ENCODE measurements at places on chromosomes 6 and 20.

DNA sequence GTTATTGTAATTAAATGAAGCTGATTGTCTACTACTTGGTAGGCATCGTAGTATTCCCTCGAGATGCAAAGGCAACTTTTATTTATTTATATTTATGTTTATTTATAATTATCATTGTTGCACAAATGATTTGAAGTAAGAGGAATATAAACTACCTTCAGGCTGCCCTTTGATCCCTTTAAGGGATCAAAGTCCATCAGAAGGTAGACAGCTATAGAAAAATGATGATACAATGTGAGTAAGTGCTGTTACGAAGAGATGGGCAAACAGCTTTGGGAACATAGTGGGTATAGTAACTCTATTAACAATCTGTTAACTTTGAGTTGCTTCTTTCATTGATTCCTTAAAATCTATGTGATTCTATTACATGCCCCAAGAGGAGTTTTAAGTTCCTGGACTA is 512.8 kb upstream of the CITED2 start:
- H3K36me3 ChIP-seq = no peaks in the 10 kb centered on the region
- no peak for DNase-seq
- H3K4me1 ChIP-seq = peaks cover 9% of the 10 kb centered on the region
- no peak overlapping the region for H3K4me3 ChIP-seq

GRCh38 chr20:61986762-61987321 is 78.8 kb downstream of the TAF4 start:
- no peak overlapping the region for H3K27ac ChIP-seq
- no peak for DNase-seq
- no peaks in the 10 kb centered on the region for H3K27me3 ChIP-seq
- no peak overlapping the region for H3K4me3 ChIP-seq
- peaks cover 51% of the 10 kb centered on the region for H3K36me3 ChIP-seq

DNA sequence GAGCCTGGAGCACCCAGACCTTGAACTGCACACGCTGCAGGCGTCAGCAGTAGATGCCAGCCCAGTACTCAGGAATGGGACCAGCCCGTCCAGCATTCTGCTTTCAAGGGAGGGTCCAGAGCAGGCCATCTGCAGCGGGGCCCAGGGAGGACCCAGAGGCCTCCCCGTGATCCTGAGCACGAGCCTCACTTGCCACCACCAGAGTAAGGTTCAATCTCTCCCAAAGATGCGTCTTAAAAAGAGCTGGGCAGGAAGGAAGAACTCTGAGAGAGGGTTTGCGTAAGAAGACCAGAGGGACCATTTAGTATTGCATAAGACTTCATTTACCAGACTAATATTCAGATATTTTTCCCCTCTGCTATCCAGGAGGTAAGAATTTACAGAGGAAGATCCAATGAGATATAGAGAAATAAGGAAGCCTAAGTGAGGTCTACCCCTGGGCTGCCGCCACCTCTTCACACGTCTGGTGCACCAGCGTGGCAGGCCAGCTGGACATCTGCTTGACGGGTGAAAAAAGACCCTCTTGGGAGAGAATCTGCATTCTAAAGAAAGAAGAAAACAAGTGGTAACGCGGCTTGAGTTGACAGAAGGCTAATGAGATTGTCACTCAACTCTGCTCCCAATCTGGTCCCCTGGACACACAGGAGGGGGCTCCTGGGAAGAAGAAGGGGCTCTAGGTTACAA is 107.3 kb downstream of the PRND start:
- H3K4me1 ChIP-seq = peaks cover 4% of the 10 kb centered on the region
- H3K27me3 ChIP-seq = no peaks in the 10 kb centered on the region
- no peak overlapping the region for H3K4me3 ChIP-seq
- DNase-seq = no peak
- H3K36me3 ChIP-seq = peaks cover 14% of the 10 kb centered on the region

- H3K4me1 ChIP-seq = no peaks in the 10 kb centered on the region
- no peak for DNase-seq
- peaks cover 14% of the 10 kb centered on the region for H3K27me3 ChIP-seq
Measured at GRCh38 chr20:51366155-51366886, 176.2 kb downstream of the NFATC2 start.

GRCh38 chr6:142605922-142606485 is 304.2 kb downstream of the ADGRG6 start:
- DNase-seq = no peak
- H3K27me3 ChIP-seq = peaks cover 4% of the 10 kb centered on the region
- H3K36me3 ChIP-seq = no peaks in the 10 kb centered on the region
- peaks cover 7% of the 10 kb centered on the region for H3K4me1 ChIP-seq
- no peak overlapping the region for H3K4me3 ChIP-seq
- no peak overlapping the region for H3K27ac ChIP-seq

GRCh38 chr20:43408848-43409576 is 48.7 kb upstream of the SRSF6 start:
- peaks cover 26% of the 10 kb centered on the region for H3K27me3 ChIP-seq
- no peak for DNase-seq
- no peaks in the 10 kb centered on the region for H3K4me1 ChIP-seq
- H3K36me3 ChIP-seq = peaks cover 3% of the 10 kb centered on the region

DNA sequence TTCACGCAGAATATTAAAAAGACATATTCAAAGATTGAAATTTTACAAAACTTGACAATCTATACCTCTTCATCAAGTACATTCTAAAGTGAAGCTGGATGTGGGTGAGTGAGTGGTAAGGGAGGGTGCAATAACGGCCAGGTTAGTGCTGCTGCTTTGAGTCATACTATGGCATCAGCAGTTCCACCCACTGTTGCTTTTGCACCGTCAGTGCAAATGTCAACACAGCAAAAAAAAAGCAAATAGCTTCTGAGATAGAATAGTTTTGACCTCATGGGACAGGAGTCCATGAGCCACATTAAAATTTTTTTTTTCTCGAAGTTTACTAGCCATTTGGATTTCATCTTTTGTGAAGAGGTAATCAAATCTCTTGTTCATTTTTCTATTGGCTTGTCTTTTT is 31.8 kb downstream of the PSMF1 start:
- no peaks in the 10 kb centered on the region for H3K27me3 ChIP-seq
- peaks cover 7% of the 10 kb centered on the region for H3K4me1 ChIP-seq
- no peak for DNase-seq
- no peak overlapping the region for H3K27ac ChIP-seq

GRCh38 chr6:21914121-21914973 is 320.8 kb downstream of the SOX4 start:
- H3K4me3 ChIP-seq = no peak overlapping the region
- peaks cover 7% of the 10 kb centered on the region for H3K4me1 ChIP-seq
- H3K27me3 ChIP-seq = no peaks in the 10 kb centered on the region
- no peaks in the 10 kb centered on the region for H3K36me3 ChIP-seq
- no peak overlapping the region for H3K27ac ChIP-seq
- DNase-seq = no peak

DNA sequence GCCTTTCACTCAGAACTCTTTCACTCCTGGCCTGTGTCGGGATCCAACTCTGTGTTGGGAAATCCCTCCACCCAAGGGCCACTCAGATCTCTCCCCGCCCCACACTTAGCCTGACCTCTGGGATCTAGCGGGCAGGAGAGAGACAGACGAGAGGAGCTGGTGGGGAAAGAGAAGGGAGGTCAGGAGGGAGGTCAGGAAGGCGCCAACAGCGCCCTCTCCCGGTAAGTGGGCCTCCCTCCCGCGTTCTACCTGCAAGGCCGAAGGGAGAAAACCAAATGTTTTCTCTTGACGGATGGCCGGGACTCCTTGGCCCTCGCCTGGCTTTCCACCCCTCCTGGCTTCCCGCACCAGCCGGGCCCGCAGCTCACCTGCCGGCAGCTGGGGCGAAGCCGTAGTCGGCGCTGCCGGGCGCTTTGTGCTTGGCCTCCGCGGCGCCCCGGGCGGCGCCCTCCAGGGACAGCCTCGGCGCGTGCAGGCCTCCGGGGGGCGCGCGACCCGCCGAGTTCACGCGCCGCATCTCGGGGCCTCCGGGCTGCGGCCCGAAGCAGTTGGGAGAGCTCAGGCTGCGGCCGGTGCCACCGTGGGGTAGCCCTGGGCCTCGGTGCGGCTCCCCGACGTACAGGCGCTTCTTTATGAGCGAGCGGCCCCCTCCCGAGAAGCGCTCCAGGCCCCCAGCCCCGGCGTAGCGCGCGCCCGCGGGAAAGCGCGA is 38.2 kb downstream of the C6orf132 start:
- DNase-seq = peak; percentile 57
- H3K4me3 ChIP-seq = peak overlapping the region; percentile 65
- H3K36me3 ChIP-seq = no peaks in the 10 kb centered on the region
- H3K27me3 ChIP-seq = peaks cover 13% of the 10 kb centered on the region
- peaks cover 4% of the 10 kb centered on the region for H3K4me1 ChIP-seq
- no peak overlapping the region for H3K27ac ChIP-seq

DNA sequence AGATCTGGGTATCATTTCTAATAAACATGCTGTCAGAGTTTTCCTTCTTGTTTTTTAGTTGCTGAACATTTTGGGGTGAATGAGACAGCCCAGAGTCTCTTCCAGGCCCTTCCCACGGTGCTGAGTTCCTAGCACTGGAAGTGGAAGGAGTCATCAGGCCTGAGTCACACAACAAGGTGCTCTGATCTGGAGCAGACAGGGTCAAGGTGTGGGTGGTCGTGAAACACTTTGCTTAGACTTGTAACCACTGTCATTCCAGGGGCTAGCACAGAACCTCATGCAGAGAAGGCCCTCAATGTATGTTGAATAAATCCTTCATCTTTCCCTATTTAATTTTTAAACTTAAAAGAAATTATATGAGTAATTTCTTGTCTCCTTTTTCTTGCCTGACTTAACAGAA is 60.6 kb downstream of the TXLNB start:
- H3K27me3 ChIP-seq = no peaks in the 10 kb centered on the region
- no peak for DNase-seq
- H3K4me1 ChIP-seq = peaks cover 9% of the 10 kb centered on the region
- no peak overlapping the region for H3K4me3 ChIP-seq
- no peak overlapping the region for H3K27ac ChIP-seq

- peaks cover 52% of the 10 kb centered on the region for H3K4me1 ChIP-seq
- H3K36me3 ChIP-seq = no peaks in the 10 kb centered on the region
- DNase-seq = no peak
Measured at GRCh38 chr6:37548067-37548674, 48.5 kb upstream of the CCDC167 start.

DNA sequence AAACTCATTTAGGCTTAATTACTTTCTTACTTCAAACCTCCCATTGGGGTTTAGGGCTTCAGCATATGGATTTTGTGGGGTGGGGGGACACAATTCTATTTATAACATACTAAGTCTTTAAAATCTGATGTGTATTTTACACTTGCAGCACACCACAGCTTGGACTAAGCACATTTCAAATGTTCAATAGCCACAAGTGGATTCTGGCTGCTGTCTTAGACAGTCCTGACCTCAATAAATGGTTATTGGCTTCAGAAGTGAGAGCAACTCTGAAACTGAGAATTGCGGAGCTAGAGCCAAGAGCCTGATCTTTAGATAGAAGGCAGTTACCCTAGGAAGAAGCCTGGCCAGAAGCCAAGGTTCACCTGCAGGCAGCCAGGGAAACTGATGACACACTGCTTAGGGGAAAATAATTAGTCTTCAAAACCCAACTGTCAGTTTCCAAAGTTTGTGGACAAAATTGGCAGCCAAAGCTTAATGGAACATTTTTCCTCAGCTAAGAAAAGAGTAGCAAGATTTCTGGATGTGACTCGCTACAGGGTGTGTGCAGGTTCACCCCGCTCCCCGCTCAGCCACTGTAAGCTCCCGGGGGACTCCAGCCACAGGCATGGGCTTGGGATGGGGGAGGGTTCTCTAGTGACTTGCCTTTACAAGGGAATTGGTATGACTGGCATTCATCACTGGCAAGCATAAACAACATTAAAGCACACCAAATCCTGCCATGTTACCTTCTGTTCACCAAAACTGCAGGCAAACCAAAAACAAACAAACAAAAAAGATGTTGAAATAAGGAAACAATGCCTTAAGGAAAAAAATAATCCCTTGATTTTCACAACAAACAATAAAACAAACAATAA is 219.8 kb downstream of the TFAP2A start:
- H3K27me3 ChIP-seq = no peaks in the 10 kb centered on the region
- no peak overlapping the region for H3K4me3 ChIP-seq
- no peak for DNase-seq
- H3K4me1 ChIP-seq = no peaks in the 10 kb centered on the region

DNA sequence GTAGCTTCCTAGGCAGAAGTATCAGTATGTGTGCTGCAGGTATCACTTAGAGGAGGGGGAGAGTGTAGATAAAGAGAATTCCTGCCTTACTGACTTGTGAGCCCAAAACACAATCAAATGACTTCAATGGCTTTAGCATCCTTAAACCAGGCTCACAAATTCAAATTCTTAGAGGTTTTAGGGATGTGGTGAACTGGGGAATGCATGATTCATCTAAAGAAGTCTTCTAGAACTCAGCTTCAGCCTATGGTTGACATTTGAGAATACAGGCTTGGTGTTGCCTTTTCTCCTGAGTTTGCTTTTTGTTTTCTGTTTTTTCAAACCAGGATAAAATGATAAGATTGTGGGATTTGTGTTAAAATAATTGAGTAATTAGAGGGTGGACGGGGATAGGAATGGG is 14.4 kb downstream of the SNRPC start:
- DNase-seq = no peak
- H3K27ac ChIP-seq = no peak overlapping the region
- H3K4me1 ChIP-seq = no peaks in the 10 kb centered on the region
- H3K36me3 ChIP-seq = peaks cover 40% of the 10 kb centered on the region

DNA sequence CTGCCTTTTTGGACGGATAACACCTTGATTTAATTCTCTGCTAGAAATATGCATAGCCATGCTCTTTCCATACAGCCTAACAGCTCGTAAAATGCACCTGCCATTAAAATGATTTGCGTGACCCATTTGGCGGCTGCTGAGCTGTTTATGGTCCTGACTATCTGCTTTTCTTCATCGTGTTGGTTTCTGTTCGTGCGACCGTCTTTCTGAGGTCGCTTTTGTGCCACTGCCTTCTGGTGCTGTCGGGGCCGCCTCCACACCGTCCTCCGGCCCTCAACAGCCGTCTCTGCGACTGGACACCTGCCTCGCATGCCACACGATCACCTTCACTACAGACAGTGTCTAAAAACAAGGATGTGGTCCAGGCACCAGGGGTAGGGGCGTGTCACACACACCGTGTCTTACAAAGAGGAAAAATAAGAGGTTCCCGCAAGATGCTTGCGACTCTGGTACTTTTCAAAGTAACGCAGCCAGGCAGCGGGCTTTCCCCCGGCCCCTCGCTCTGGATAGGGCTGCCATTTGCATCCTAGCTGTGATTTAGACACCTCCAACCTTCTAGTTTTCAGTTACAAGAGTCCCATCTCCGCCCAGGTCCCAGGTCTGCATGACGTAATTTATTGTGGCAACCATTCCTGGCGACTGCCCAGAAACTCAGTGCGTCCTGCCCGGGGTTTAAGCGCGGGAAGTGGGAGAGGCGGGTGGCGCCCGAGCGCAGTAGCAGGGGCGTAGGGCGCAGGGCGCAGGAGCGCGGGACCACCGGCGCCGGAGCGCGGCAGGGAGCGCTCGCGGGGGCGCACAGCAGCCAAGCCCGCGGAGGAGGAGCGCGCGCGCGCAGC is at the start of gene STMND1:
TSS of gene STMND1 (plus strand) at position 629 of the 836 bp plus-strand sequence. CDS start 208 bp downstream, outside the sequence.
- no peak within 1 kb of the TSS for H3K27ac ChIP-seq
- H3K27me3 ChIP-seq = peaks cover 14% of the 10 kb centered on the region
- peaks cover 2% of the 10 kb centered on the region for H3K36me3 ChIP-seq
- no peak for DNase-seq
- peak within 1 kb of the TSS; percentile 66 for H3K4me3 ChIP-seq
